Stimulated activated naive CD8-positive, alpha-beta T cell treated with anti-CD3 and anti-CD28 coated beads, Interleukin-15, Interleukin-2, amounts not matched to agents 100 U/mL and 50 U/mL, for 24 hours (primary cell): ENCODE measurements at places on chromosomes 1 and 21.

- no peak for DNase-seq
Measured at GRCh38 chr1:14944471-14944985, 209.0 kb upstream of the TMEM51 start.

GRCh38 chr1:200336901-200337391, 72.9 kb downstream of the ZNF281 start:
- no peak for DNase-seq

- no peak for DNase-seq
Measured at GRCh38 chr1:30804352-30804751, 46.8 kb upstream of the LAPTM5 start.

DNA sequence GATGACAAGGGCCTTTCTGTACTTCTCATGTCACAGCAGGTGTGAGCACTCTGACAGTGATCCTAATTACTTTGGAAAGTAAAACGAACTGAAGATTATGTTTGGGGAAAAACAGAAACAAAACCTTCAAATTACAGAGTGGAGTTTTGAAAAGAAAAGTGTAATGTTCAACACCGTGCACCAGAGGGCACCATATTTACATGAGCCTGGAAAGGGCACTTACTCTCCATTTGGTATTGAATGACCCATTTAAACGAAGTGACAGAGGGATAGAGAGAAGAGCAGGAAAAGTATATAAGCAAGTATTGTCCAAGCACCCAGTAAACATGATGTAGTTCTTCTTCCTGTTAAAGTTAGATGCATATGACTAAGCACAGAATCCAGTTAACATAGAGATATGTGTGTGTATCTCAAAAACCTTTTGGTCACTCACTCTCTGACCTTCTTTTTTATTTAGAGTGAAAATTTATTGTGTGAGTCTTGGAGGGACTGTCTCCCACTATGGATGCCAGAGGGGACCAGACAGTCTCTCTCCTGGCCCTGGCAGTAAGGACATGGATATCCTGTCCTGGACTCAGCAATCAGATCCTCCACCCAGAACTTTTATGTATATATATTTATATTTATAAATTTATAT, 3.8 kb upstream of the RGSL1 start:
- peak; percentile 22 for DNase-seq

GRCh38 chr1:200415227-200415626, 5.4 kb upstream of the ZNF281 start:
- no peak for DNase-seq

DNA sequence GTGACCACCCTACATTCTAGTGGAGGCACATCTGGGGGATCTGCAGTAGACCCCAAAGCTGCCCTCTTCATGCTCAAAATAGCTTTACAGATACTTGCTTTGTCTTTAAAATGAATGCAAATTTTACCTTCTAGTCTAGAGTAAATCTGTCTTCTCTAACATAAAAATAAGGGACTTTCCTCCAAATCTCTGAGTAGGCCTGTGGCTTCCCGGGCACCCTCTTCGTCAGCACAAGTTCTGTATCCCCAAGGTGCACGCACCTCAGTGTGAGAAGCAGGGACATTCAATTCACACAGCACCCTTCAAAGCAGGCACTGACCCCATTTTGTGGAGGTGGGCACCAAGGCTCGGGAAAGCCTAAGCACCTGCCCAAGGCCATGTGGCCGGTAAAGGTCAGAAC, 19.0 kb downstream of the MEF2D start:
- no peak for DNase-seq

GRCh38 chr1:32071758-32072621, 749 bp upstream of the TMEM39B start:
- no peak for DNase-seq

- DNase-seq = no peak
Measured at GRCh38 chr1:77412069-77412819, 130.4 kb downstream of the AK5 start.

DNA sequence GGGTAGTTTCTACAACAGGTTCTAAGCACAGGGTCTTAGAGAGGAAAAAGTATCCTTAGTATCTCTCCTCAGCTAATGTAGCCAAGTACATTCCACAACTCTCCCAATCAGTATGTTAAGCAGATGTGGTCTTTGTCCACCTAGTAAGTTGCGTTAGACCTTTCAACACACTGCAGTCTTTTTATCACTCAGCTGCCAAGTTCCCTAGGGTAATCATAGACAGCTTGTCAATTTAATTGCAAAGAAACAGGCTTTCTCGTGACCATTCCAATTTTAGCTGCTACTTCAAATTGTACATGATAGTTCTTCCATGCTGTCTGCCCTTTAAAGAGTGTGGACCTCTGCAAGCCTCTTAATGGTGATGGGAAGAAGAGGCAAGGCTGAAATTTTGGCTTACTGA, 211.8 kb upstream of the PKN2 start:
- no peak for DNase-seq

- no peak for DNase-seq
Measured at GRCh38 chr1:94258873-94259331, 21.5 kb upstream of the ARHGAP29 start.

DNA sequence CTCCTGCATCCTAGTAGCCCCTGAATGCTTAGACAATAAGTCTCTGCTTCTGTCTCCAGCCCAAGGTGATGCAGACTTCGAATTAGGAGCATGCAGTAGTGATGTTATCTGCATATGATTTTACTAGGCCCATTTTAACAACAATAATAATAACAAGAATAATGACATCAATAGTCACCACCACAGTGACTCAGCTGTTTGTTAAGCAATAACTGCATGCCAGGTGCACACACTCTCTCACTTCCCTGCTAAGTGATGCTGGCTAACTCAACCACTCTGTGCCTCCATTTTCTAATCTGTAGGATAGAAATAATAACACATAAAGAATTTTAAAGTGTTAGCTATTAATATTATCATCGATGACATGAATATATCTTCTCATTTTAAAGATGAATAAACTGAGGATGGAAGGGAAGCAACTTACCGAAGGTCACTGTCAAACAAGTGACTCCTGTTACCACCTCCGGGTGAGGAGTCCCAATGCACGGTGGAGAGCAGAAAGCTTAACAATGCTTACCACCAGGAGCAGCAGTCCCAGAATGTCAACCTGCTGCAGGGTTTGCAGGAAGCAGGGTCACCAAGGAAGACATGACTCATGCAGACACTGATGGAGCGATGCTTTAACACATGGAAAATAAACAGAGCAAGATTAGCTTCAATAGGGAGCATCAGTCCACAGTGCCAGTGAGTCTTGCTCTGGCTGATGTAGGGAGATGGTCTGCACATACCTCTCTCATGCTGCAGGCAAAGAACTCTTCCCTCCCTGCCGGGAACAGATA, 290.2 kb downstream of the SPATA17 start:
- no peak for DNase-seq

DNA sequence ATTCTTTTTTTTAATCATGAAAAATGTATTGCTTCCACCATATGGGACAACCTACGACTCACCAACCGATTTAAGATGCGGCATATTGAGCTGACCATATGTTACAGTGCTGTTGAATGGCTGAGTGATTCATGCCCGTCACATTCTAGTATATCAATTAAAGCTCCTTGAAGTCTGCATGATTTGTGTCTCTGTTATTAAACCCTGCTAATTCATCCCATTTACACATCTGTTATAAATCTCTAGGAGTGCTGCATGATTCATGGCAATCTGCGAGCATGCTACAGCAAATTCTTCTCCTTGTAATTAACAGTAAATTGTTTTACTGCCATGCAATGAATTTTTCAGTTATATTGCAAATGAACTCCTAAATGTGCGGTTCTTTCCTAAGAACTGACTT, 239.8 kb downstream of the USH2A start:
- no peak for DNase-seq

DNA sequence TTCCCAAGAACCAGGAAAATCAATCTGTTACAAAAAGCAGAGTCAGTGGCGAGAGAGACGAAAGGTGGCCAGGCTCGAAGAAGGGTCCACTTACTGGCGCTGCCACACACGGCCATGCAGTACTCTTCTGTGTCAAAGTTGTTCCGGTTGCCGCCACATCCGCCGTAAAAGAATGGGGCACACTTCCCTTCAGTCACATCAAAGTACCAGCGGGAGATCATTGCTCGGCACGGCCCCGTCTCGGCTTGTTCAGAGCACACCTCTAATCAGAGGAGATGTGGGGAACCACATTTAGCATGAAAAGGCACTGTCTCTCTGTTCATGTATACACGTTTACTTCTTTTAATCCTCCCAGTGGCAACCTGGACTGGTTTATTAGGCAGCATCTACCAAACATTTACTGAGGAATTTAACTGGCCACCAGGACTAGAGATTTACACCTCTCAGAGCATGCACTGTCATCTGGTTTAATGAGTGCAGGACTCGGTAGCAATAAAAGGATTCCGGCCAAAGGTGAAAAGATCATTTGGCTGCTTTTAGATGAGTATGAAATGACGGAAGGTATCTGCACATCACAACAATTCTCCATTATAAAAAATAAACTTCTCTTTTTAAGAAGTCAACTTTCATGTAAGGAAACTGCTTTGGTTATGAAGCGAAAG, 170.5 kb downstream of the APP start:
- DNase-seq = peak; percentile 25
